SW 1271 (cell line): ENCODE measurements at places on chromosomes 3 and 15.

- DNase-seq = no peak
These were observed 6.4 kb downstream of the NSUN3 start for GRCh38 chr3:94069194-94069813.

- no peak for DNase-seq
These were observed 55.1 kb upstream of the ICE2 start for GRCh38 chr15:60534051-60534450.

DNA sequence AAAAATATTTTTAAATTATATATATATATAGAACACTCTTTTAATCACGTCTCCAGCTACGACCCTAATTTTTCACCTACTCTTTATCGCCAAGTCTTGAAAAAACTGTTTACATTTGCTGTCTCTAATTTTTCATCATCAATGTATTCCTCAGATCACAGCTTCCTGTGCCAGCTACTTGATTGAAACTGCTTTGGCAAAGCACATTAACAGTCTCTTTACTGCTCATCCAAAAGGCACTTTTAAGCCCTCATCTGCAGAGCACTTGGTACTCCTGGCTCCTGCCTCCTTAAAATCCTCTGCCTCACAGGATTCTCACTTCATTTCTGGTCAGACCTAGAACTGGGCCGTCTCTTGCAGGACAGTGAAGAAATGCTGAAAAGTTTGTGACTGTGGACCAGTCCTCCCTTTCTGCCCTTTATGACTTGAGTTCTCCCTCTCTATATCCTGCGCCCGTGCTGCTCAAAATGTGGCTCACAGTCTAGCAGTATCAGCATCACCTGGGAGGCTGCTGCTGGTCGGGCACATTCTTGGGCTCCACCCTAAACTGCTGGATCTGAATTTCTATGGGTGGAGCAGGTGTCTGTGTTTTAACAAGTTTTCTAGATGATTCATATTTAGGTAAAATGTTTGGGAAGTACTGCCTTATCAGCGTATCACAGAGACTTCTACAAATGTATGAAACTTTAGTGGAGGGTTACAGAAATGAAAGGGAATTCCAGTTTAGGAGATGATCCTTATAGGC lies 196.8 kb downstream of the ADAMTSL3 start:
- DNase-seq = no peak

DNA sequence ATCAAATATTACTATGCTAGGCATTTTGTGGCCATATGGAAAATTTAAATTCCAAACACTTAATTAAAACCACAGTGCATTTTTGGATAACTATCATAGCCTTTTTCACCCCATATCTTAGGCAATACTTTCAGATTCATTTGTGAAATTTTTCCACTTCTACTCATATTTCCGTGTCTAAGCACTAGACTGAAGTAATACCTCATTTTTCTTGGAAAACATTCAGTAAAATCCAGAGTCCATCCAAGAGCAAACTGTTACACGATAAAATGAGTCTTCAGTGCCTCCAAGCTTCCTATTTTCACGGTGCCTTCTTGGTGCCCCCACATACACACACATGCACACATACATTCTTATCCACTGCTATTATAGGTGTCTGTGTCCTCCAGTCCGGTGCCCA lies 845.9 kb downstream of the TBL1XR1 start:
- DNase-seq = no peak

DNA sequence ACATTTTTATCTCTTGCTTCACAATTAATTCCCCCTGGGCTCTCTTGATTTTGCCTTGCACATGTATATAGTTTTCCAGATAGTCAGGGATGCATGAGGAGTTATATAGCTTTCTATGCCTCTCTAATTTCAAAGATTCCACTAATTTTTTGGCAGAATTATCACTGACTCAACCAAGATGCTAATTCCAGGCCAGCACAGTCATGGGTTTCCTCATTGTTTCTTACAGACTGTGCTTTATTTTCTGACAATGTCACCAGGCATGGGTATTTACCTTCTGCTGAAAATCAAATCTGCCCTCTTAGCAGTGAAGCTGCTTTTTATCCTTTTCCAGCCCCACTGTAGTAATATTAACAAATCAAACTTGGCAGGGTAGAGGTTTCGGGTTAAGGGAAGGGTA lies 1520.6 kb upstream of the CADM2 start:
- no peak for DNase-seq

GRCh38 chr3:168865022-168865551 lies 769.4 kb upstream of the GOLIM4 start:
- DNase-seq = no peak
